ENCODE measurements at places on chromosomes 6 and 20.

DNA sequence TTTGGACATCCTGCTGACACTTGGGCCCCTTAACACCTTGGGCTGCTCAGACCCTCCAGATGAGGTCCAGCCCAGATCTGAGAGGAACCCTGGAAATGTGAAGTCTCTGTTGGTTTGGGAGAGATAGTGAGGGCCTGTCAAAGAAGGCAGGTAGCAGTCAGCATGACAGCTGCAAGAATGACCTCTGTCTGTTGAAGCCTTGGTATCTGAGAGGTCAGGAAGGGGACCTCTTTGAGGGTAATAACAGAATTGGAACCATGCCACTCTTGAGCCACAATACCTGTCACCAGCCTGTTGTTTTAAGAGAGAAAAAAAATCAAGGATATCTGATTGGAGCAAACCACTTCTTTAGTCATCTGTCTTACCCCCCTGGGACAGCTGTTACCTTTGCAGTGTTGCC, 4.2 kb downstream of the SYS1 start:
- DNase-seq, result no peak

DNA sequence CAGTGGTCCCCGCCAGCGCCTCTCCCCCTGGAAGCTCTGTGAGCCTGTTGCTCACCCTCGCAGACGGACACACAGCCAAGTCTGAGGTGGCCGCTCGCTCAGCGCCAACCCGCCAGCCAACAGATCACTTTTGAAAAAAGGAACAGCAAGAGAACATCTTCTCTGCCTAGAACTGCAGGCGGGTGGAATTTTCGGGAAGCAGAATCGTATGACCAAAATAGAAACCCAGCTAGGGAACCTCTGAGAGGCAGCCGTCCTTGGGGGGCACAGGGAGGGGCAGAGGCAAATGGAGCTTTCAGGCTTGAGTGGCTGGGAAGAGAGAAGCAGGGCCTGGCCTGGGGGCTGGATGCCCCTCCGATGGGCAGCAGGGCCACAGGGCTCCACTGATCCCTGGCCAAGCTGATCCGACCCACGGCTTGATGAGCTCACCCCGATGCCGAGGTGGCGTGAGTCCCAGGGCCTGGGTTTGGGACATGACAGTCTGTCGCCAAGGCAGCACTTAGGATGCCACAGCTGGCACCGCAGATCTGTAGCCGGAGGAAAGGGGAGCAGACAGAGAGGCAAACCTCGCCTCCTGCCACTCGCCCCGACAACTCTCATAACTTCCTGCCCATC, 9.8 kb downstream of the NFATC2 start:
- DNase-seq, result peak; percentile 84

DNA sequence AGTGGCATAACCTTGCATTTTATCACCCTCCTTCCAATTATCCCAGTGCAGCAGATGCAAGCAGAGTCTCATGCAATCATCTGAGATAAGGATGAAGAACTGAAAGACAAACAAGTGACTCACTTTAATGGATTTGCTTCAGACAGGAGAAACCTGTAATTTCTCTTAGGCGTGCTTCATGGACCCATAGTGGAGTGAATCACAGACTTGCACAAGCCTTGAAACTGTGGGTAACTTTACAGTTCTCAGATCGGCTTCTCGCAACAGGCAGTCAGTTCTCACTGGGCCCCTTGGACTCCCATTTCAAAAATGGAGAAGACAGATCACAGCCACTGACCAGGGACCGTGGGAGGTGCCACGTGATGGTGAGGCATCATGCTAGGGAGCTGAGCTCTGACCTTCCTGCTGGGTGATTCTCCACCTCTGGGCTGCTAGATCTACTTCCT, at the start of gene ADGRF4:
TSS of gene ADGRF4 (plus strand) at position 239 of the 446 bp plus-strand sequence. CDS start 8,666 bp downstream, outside the sequence.
- peak; percentile 36 for DNase-seq

- peak; percentile 66 for DNase-seq
Observed at GRCh38 chr6:43644940-43645612, at the start of gene RSPH9. RSPH9 (plus strand) TSS chr6:43645036; CDS start chr6:43645099, 63 bp downstream.

DNA sequence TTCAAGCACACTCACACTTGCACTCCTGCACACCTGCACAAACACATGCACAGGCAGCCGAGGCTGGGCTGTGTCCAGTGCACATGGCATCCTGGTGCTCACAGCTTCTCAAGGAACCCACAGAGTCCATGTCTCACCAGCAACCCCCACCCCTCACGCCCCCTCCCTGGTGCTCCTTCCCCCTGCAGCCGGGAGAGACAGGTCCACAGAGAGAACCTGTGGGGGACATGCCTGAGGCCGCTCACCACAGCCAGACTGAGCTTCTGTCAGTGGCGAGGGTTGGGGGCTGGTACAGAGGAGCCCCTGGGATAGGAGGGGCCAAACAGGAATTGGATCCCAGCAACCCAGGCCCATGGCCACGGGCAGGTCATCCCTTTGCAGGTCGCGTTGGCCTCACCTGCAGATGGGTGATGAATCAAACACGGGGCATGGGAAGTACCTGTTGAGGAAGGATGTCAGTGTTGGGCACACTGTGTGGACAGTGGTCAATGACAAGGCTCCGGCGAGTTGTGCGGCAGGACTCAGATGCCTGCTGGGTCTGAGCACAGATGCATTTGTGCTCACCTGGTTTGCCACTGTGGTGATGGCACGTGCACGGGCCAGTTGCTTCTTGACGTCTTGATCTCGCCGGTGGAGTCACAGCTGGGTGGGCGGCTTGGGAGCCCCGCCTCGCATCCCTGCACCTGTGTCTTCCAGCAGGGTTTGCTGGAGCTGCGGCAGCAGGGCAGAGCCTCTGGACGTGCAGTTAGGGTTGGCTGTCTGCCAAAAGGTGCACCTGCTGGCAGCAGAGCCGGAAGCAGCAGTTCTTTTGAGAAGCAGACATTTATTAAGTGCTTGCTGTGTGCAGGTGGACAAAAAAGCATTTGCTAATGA, 113.0 kb downstream of the ERMARD start:
- no peak for DNase-seq

GRCh38 chr6:134676307-134677281, 273.3 kb downstream of the ALDH8A1 start:
- no peak for DNase-seq

GRCh38 chr6:148700047-148700715, 46.6 kb upstream of the UST start:
- DNase-seq, result peak; percentile 70

DNA sequence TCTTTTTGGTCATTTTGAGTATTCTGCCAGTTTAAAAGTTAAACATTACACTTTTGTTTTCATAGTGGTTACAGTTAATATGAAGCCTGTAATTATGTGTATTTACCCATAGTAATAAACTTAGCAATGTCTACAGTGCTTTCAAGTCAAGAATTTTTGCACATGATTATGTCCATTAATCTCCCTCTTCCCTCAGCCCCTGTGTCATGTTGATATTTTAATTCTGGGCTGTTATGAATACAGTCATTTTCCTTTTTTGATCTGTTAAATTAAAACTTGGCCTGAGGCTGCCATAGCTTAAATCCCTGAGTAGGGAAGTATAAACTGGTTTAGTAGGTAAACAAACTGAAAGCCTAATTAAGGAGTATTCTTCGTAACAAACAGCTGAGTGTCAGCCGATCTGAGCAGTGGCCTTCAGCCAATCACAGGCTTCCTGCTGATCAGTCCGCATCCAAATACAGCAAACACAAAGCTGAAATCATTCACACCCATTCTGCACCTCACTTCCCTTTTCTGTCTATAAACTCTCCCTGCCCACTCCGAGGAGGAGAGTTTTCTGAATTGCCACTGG, 9.5 kb upstream of the SFT2D1 start:
- peak; percentile 79 for DNase-seq

GRCh38 chr6:156109713-156110112, 654.1 kb upstream of the NOX3 start:
- no peak for DNase-seq

GRCh38 chr6:30071081-30071818, 4.3 kb downstream of the PPP1R11 start:
- no peak for DNase-seq

- no peak for DNase-seq
Observed at GRCh38 chr20:14568701-14569100, 231.3 kb upstream of the FLRT3 start.

GRCh38 chr20:22723659-22724058, 139.3 kb upstream of the FOXA2 start:
- no peak for DNase-seq

DNA sequence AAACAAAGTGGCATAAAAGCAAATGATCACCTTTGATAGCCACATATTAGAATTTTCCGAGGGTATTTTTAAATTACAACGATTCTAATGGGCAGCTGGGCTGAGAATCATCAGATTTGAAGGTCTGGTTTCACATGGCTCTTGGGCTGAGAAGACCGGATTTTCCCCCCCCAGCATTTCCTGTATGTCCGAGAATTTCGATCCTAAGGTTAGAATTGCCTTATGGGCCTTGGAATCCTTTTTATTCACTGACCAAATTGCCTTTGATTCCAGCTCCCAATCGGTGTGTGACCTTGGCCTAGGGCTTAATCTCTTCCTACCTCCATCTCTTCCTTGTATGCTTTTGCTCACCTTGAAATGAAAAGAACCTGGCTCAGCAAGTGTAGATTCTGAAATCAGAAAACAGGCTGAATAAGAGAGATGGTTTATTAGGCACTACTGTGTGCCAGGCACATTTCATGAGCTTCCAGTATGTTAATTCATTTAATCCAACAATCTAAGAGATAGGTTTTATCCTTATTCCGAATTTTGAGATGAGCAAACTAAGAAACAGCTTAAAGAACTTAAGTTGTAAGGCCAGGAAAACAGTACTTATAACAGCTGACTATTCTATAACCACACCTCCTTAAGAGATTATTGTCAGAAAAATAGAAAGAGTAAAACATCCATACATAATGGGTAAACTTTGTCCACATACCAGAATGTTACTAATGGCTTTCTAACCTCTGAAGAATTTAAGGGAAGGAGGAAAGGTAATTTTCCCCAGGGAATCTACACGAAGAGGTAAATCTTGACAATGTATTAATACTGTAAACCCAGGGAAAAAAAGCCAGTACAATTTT, 39.4 kb downstream of the HFE start:
- DNase-seq, result peak; percentile 6

GRCh38 chr20:37317994-37318640, 27.8 kb upstream of the SRC start:
- peak; percentile 40 for DNase-seq

- DNase-seq, result no peak
Observed at GRCh38 chr20:47764154-47764733, 21.0 kb downstream of the SULF2 start.

- no peak for DNase-seq
Observed at GRCh38 chr6:5208471-5208971, 52.2 kb downstream of the LYRM4 start.

GRCh38 chr6:132805548-132805947, 7.1 kb upstream of the SLC18B1 start:
- DNase-seq, result no peak

DNA sequence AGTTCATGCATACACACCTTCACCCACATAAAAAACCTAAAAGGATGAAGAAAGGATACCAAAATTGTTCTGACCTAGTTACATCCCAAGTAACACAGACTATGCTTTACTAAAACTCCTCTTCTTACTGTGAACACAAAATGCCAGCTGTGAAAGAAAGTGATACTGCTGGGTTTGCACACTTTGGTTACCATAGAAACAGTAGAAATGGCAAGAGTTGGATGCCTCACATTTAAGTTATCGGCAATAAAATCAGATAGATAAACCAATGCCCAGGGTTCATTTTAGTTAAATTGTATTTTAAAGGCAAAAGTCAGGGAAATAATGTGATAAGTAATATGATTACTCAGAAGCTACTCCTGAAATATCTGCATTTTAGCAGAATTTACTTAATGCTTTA, 161.9 kb downstream of the CDK19 start:
- DNase-seq, result no peak

DNA sequence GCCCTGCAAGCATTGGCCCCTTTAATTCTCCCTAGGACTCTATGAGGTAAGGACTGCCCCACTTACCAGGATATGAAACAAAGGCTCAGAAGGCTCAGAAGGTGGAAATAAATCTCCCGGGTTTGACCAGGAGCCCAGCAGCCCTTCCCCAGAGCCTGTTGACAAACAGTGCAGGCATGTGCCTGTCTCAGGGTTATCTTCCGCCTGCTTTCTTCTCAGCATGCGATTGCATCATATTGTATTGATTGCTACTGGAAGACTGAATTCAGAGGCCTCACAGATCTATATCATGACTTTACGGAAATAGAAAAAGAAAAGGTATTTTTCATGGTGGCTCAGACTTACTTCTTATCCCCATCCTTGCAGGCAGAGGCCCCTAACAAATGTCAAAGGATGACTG, 92.7 kb downstream of the PHACTR3 start:
- DNase-seq, result no peak

DNA sequence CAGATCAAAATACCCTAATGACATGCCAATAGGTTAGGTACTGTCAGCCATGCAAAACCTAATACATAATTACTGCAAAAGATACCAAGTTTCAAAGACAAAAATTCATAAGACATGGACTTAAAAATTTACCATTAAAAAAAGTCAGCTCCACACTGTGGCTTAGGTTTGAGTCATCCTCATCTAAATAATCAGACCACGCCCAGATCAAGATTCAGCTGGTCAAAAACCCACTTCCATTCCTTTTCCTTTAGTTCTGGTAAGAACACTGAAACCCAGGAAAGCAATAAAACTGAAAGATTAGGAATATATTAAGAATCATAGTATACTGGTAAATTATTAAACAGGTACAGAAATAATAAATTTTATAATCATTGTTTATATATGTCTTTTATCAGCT, 81.0 kb upstream of the ASF1A start:
- no peak for DNase-seq

DNA sequence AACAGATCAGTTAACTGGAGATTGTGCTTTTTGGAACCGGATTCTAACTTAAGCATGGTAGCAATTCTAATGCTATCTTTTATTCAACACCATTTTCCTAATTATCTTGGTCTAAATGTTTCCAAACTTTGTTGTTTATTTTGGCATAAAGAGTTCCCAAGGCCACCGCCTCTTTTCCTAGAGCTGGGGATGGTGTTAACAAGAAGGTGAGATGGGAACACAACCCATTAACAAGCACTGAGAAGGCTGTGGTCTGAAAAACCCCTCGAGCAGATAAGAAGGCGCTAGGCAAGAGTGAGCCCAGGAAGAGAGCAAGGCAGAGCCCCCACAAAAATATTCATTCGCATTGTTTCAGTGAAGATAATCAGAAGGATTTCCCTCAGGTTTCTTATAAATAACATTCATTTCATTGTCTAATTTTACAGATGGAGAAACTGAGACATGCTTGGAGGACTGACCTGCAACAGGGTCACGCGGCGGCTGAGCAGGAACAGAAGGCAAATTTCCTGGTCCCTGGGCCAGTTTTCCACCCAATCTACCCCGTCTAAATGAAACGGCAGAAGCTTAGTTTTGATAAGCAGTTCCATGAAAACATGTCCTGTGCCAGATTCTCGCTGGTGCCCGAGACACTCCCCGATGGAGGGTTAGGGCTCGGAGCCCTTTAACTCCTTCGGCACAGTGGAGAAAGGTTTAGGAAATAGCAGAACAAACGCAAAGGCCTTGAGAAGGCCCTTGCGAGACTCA, 155.6 kb downstream of the FOXC1 start:
- DNase-seq, result no peak
